Effector CD4-positive, alpha-beta T cell (primary cell): ENCODE measurements at places on chromosomes 6 and 20.

GRCh38 chr20:13625304-13625979 is 13.3 kb downstream of the TASP1 start:
- DNase-seq = no peak

GRCh38 chr20:47973519-47974233 is 188.4 kb upstream of the SULF2 start:
- DNase-seq = no peak

DNA sequence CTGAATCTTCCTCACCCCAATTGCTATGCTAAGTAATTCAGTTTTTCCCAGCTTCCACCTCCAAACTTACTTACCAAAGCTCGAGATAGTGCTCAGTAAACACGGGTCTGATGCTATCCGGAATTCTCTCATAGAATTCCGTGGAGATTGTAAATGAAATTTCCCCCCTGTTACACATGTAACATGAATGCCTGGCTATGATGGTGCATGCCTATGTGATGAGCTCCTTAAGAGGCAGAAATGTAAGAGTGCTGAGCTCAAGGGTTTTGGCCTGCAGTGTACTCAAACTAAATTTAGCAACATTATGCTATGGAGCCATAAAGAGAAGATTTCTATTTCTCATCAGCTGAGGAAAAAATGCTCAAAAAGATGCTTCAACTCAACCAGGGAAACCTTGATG is 133.4 kb upstream of the FUT9 start:
- DNase-seq = no peak

- DNase-seq = no peak
Measured at GRCh38 chr20:25309395-25310267, 61.7 kb downstream of the PYGB start.

DNA sequence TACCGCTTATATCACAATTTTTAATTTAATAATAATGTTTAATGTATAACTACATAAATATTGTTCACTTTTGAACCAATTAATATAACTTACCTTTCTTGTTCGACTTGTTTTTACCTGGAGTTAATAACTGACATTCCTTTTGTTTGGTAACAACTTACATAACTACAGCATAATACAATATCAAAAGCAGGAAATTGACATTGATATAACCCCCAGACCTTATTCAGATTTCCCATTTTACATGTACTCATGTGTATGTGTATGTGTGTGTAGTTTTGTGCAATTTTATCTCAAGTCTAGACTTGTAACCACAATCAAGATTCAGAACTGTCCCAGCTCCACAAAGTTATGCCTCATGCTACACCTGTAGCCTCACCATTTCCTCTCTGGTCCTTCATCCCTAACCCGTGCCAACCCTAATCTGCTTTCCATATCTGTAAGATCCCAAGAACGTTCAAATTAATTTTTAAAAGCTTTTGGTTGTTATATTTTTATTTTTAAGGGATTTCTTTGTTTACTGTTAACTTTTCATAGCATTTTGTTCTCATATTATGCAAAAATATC is 190.6 kb downstream of the MANEA start:
- DNase-seq = no peak

DNA sequence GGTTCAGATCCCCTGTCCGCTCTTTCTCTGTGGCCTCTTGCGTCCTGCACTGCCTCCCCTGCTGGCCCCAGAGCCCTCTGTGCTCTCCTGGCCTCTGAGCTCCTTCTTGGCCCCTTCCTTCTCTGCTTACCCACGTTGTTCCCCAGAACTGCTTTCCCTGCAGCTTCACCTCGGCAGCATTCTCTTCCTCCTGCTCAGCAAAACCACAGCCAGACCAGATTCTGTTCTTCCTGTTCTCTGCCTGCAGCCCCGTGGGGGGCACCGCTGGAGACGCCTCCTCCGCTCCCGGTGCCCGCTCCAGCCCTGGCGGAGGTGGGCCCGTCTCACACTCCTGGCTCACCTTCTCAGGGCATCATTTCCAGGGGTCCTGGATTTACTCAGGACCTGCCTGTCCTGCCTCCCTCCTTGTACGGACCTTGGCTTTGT is 59.7 kb downstream of the TCP11 start:
- no peak for DNase-seq

DNA sequence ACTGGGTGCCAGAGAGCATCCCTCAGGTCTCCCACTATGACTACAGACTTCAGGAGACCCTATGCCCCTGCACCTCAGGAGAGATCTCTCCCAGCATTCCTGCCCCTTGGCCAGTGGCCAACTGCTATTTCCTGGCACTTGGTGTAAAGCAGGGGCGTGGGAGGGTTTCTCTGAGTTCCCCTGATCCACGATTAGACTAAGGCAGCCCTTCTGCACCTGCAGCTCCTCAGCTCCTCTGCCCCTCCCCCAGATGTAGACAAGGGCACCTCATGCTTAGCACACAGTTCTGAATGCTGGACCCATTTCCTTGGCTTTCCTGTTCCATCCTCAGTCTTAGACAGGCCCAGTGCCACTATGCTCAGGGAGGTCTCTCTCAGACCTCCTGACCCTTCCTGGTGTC is 28.6 kb downstream of the EDN1 start:
- no peak for DNase-seq

DNA sequence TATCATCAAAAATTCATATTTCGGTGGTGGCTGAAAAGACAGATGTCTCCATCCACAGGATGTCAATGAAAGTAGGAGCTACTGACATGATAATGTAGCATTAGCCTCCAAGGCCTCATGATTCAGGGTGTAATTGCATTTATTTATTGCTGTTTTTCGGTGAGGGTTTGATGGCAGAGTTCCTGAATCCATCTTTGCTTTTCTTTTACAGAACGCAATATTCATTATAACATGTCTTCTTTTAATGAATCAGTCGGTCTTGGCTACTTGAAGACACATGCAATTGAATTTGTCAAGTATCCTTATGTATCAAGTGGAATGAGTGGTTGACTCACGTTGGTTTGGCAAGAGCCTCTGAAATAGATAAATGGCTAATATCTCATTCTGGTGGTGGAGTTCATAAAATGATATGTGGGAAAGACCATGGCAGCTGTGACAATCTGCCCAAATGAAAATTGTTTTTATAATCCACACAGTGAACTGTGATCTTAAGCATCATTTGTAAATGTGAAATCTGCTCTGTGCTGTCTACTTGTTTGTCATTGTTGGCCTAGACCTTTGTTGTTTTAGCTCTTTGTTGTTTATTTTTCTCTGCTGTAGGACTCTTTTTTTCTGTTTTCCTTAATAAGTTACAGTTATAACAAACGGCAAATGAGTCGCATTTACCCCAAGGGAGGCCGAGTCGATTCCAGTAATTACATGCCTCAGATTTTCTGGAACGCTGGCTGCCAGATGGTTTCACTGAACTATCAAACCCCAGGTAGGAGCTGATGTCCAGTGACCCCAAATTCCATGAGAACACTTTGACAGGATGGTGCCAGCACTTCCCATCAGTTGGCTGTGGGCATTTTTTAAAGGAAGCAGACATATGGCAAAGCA is 105.7 kb upstream of the LAMP5 start:
- no peak for DNase-seq

GRCh38 chr6:24251339-24251738 is 106.5 kb downstream of the DCDC2 start:
- no peak for DNase-seq

DNA sequence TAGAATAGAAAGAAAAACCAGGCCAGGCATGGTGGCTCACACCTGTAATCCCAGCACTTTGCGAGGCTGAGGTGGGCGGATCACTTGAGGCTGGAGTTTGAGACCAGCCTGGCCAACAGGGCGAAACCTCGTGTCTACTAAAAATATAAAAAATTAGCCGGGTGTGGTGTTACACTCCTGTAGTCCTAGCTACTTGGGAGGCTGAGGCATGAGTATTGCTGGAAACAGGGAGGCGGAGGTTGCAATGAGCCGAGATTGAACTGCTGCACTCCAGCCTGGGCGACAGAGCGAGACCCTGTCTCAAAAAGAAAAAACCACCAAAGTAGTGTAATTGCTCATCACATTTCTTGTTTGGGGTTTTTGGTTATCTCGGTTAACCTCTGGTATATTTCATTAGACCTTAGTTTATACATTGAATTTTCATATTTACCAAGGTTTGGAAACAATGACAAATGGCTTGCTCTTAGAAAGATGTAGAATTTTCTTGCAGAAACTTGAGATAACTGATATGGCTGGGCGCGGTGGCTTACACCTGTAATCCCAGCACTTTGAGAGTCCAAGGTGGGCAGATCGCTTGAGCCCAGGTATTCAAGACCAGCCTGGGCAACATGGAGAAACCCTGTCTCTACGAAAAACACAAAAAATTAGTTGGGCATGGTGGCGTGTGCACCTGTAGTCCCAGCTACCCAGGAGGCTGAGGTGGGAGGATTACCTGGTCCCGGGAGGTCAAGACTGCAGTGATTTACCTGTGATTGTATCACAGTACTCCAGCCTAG is 14.2 kb downstream of the ITCH start:
- DNase-seq = no peak

DNA sequence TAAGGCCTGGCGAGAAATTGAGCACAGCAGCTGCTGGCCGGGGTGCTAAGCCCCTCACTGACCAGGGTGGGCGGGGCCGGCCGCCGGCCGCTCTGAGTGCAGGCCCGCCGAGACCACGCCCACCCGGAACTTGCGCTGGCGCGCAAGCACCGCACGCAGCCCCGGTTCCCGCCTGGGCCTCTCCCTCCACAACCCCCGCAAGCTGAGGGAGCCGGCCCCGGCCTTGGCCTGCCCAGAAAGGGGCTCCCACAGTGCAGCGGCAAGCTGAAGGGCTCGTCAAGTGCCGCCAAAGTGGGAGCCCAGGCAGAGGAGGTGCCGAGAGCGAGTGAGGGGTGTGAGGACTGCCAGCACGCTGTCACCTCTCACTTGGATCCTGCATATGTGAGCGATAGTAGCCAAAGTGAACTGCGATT is 251.2 kb downstream of the GJA1 start:
- no peak for DNase-seq

DNA sequence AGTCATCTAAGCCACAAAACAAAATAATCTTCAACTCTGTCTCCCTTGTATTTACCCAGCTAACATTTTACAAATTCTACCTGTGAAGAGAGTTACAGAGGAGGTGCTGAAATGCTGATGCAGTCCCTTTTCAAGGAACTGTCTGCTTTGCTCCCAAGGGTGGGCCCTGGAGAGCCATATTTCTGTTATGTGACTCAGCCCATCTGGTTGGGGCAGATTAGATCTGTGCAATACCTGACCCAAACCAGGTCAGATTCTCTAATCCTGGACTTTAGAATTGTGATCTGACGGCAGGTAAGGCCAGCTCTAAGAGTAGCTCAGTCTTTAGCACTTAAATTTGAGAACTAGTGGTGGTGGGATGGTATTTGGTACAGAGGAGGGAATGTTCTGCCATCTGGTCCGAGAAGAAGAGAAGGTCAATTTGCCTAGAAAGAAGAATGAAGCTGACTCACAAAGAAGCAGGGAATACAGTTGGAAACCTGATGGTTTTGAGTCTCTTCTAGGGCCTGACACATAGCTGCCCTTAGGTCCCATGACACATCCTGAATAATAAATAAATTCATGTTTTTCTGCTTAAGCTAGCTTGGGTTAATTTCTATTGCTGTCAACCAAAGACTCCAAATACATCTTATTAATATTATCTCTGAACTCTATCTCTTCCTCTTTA is 8.1 kb downstream of the ZNF311 start:
- no peak for DNase-seq

DNA sequence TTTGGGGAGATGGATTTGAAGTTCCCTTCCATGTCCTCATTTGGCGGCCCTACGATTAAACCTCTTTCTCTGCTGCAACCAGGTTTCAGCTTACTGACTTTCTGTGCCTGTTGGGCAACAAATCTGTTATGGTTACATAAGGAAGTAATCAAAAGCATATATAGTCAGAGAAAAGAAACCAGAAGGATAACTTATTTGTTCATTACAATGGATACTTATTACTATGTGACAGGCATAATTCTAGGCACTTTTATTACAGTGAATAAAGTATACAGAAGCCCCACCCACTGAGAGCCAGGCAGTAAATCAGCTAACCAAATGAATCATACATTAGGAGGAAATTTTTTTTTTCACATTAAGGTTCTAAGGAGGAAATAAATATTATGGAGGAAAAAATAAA is 9.6 kb upstream of the TRIM31 start:
- DNase-seq = no peak

GRCh38 chr6:98678481-98678880 is 155.9 kb upstream of the POU3F2 start:
- no peak for DNase-seq

- DNase-seq = no peak
Measured at GRCh38 chr20:4836935-4837334, 115.2 kb downstream of the PRND start.

DNA sequence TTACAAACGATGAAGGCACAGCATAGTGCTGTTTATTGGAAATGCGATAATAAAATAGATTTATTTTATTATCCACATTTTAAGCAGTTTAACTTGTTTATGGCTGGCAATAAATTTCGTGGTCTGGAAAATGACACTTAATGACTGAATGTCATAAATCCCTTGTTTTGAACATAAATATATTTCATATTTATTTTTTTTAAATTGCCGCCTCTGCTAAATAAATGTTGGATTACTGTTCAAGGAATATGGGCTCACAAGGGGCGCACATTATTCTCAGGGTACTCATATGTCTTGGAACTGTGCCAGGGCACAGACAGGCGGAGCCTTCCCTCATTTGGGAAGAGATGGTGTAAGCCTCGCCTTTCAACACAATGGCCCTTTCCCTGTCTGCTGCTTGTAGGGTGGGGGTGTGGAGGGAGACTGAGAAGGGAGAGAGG is 134.3 kb downstream of the PXDC1 start:
- DNase-seq = no peak

DNA sequence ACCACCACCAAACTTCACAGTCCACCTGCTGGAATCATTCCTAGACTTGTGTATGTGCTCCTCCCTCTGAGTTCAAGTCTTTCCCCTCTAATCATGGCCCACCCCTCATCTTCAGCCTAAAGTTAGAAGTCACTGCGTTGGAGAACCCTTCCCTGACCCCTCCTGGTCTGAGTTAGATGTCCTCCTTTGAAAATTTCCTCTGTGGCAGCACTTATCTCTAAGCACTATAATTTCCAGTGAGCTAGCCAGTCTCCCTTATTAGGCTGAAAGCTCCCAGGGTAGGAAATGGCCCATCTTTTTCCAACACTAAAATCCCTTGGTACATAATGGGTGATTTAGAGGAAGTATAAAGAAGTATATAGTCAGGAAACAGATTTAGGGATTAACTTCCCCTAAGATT is 63.2 kb downstream of the SESN1 start:
- DNase-seq = no peak

DNA sequence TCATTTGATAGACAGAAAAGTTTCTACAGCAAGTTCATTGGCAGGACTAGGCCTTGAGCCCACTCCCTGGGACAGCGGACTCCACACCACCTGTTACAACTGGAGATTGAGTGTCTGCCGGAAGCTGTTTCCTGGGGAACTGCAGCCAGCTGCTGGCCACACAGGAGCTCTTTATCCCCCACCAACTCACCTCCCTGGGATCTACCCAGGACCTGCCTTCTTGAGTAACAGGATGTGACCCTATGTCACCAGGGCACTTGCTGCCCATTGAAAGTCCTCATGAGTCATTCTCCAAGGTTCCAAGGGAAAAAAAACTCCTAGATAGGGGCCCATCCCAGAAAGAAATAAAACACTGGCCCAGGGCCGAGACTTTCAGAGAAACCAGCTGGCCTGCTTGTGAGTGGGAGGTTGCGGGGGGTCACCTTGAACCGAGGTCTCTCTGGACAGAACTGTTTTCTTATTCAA is 37.4 kb upstream of the SLC9A8 start:
- DNase-seq = no peak

GRCh38 chr6:42783177-42783875 is 1.5 kb downstream of the BICRAL start:
- peak; percentile 71 for DNase-seq

GRCh38 chr6:21969192-21969591 is 327.6 kb downstream of the PRL start:
- DNase-seq = no peak
